ENCODE measurements at places on chromosomes 16 and 17. TPM values are rescaled to one million over a fixed set of nuclear protein-coding genes. Genes with fewer than 3 reads are reported as not detected.

- no peak for DNase-seq
These were observed at the start of gene TEKT5 for GRCh38 chr16:10694830-10695229. TSS of gene TEKT5 (minus strand) at chr16:10694930. CDS start at chr16:10694873, 57 bp downstream.

DNA sequence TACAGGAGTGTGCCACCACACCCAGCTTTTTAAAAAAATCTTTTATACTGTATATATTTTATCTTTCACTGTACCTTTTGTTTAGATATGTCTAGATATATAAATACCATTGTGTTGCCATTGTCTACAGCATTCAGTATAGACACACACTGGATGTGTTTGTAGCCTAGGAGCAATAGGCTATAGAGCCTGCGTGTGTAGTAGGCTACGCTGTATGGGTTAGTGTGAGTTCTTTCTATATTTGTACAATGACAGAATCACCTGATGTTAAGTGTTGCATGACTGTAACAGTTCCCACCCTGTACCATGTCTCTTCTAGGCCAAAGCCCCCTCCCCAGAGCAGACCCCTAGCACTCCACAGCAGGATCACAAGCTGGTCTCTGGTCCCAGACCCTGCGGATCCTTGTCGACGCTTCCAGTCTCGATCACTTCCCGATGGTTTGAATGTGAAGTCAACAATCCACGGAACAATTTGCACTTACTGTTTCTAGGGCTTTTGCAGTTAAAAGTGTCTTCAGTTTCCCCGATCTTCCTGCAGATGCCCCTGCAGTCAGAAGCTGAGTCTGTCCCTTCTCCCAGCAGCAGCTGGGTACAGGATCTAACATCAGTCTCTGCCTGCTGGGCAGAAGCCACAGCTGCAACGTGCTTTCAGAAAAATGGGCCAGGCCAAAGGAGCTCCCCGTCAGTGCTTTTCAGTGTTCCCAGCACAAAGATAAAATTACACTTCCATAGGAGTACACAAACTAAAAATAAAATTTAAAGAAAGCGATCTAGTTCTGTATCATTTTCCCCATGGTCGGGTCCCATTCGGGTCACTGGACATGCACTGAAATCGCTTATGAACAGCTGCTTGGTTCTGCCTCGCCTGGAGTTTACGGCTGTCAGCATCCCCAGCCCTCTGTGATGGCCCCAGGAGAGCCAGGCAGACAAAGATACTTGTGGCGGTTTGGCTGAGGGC, 35.4 kb downstream of the ADAM11 start:
- no peak for DNase-seq

GRCh38 chr16:19295393-19295792, 9.9 kb downstream of the CLEC19A start:
- DNase-seq, result no peak

- DNase-seq, result no peak
These were observed 195.3 kb upstream of the AXIN2 start for GRCh38 chr17:65756760-65757159.

DNA sequence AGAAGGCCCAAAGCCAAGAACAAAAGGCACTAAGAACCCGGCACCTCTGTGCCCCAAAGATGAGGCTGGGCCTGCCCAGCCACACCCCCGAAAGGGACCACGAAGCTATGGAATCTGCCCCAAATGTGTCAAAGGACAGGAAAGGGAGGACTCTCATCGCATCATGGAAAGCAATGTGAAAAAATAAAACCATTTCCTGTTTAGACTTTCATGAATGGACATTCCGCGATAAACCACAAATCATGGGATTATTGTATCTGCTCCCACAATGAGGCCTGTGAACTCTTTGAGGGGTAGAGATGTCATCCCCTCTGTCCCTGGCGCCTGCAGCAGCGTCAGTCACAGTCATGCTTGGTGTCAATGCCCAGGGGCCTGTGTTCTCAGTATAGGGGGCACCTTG, 135.0 kb downstream of the COPRS start:
- DNase-seq, result no peak

GRCh38 chr17:47955497-47956461, 1.9 kb downstream of the PRR15L start:
- no peak for DNase-seq

GRCh38 chr17:16273499-16273898, 56.5 kb downstream of the PIGL start:
- peak; percentile 22 for DNase-seq

- DNase-seq, result no peak
These were observed 175.4 kb downstream of the WSCD1 start for GRCh38 chr17:6245301-6246177.

GRCh38 chr16:67327743-67328142, 1.1 kb downstream of the LRRC36 start:
- DNase-seq, result no peak

- DNase-seq, result no peak
These were observed 23.0 kb downstream of the ARHGAP27 start for GRCh38 chr17:45409659-45410076.

GRCh38 chr16:12784076-12784475, 19.6 kb downstream of the CPPED1 start:
- no peak for DNase-seq

OVCA2 gene
- 21.1 TPM for total RNA-seq

C16orf96 gene
- not detected for total RNA-seq

DHRS7C gene
- total RNA-seq, result not detected

TEDC2 gene
- 43.0 TPM for total RNA-seq

KCNJ18 gene
- not detected for total RNA-seq

TACO1 gene
- total RNA-seq, result 42.1 TPM

HS3ST6 gene
- total RNA-seq, result not detected

KRT12 gene
- total RNA-seq, result 1.9 TPM

Measured in K562 (cell line).